MCF 10A (cell line): ENCODE measurements at places on chromosomes 2 and 18.

DNA sequence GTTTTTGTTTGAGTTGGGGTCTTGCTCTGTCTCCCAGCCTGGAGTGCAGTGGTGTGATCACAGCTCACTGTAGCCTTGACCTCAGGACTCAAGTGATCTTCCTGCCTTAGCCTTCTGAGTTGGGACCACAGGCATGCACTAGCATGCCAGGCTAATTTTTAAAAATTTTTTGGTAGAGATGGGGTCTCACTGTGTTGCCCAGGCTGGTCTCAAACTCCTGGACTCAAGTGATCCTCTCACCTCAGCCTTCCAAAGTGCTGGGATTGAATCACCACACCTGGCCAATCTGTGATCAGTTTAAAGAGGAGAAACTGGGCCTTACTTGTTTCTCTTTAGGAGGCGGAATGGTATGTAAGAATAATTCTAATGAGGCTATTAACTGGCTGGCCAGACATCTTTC is 49.9 kb downstream of the IMPA2 start:
- H3K4me1 ChIP-seq, result peaks cover 18% of the 10 kb centered on the region
- H3K27ac ChIP-seq, result no peak overlapping the region
- no peaks in the 10 kb centered on the region for H3K27me3 ChIP-seq
- H3K36me3 ChIP-seq, result peaks cover 27% of the 10 kb centered on the region
- no peak for DNase-seq

DNA sequence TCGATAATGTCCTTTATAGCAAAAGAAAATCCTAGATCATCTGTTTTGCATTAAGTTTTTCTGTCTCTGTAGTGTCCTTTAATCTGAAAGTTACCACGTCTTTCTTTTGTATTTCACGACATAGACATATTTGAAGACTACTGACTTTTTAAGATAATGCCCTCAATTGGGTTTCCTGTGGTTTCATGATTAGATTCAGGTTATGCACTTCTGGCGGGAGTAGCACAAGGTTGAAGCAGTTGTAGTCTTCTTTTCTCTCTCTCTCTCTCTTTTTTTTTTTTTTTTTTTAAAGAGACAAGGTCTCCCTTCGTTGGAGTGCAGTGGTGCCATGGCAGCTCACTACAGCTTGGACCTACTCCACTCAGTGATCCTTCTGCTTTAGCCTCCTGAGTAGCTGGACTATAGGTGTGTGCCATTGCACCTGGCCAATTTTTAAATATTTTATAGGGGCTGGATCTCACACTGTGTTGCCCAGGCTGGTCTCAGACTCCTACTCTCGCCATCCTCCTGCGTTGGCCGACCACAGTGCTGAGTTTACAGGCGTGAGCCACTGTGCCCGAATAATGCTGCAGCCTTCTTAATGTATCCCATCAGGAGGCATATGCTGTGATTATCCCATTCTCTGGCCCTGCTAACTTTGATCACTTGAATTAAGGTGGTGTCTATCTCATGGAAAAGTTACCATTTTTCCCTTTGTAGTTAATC is 3.9 kb downstream of the INPP4A start:
- H3K4me3 ChIP-seq, result no peak overlapping the region
- H3K27ac ChIP-seq, result no peak overlapping the region
- no peaks in the 10 kb centered on the region for H3K27me3 ChIP-seq
- H3K36me3 ChIP-seq, result no peaks in the 10 kb centered on the region
- peaks cover 9% of the 10 kb centered on the region for H3K4me1 ChIP-seq

DNA sequence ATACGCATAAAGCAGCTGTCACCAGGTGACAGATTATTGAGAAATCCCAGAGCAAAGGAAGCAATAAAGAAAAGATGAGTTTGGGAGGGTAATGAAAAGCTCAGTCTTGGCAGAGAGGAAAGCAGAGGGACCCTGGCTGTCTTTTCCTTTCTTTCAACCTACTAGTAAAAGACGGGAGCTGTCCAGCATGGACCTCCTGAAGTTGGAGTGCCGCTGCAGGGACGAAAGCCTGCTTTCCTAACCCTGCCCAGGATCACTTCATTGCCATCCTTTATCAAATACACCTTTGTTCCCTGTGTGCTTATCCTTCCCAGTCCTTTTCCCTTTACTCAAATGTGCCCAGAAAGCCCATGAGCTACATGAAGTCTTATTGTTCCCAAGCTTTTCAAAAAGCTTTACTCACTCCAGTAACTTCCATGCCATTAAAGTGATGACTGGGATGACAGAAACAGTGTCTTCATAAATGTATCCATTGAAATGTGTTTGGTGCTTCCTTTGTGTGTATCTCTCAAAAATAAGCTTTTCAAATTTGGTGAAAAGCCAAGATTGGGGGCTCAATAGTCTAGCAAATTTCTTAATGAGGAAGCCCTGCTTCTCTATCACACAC is 3.7 kb upstream of the SPR start:
- peaks cover 11% of the 10 kb centered on the region for H3K4me1 ChIP-seq

- H3K4me1 ChIP-seq, result no peaks in the 10 kb centered on the region
- no peaks in the 10 kb centered on the region for H3K27me3 ChIP-seq
- no peak overlapping the region for H3K4me3 ChIP-seq
- H3K27ac ChIP-seq, result no peak overlapping the region
Observed at GRCh38 chr2:233163486-233164103, 87.9 kb upstream of the ATG16L1 start.

- no peaks in the 10 kb centered on the region for H3K27me3 ChIP-seq
- no peak overlapping the region for H3K27ac ChIP-seq
- no peaks in the 10 kb centered on the region for H3K4me1 ChIP-seq
- no peak overlapping the region for H3K4me3 ChIP-seq
- DNase-seq, result no peak
Observed at GRCh38 chr2:120894966-120895365, 159.3 kb downstream of the GLI2 start.

- H3K27ac ChIP-seq, result peak overlapping the region; percentile 1
- DNase-seq, result no peak
- H3K27me3 ChIP-seq, result no peaks in the 10 kb centered on the region
- no peak overlapping the region for H3K4me3 ChIP-seq
- H3K36me3 ChIP-seq, result peaks cover 7% of the 10 kb centered on the region
- no peaks in the 10 kb centered on the region for H3K4me1 ChIP-seq
Observed at GRCh38 chr2:227774895-227775842, 29.5 kb downstream of the SCYGR8 start.

DNA sequence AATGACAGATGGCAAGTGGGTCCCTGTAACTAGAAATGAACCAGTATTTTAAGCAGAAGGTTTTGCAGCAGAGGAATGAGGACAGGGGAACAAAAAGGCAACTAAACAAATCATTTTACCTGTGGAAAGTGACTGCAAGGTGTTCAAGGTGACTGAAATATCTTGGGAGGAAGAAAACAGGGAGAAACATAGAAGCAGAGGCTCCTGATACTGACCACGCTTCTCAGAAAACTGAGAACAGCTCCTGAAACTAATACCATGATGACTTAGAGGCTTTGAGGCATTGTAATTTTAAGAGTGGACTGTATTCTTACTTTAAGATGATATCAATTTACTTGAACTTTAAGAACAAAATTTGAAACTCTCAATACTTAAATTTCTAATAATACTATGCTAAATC is at the start of gene DYTN:
Gene DYTN, minus strand, starts transcription at position 101 of the 400 bp plus-strand sequence. CDS start 117 bp downstream, outside the sequence.
- peaks cover 8% of the 10 kb centered on the region for H3K27me3 ChIP-seq
- H3K36me3 ChIP-seq, result no peaks in the 10 kb centered on the region
- H3K27ac ChIP-seq, result no peak within 1 kb of the TSS
- DNase-seq, result no peak
- no peak within 1 kb of the TSS for H3K4me3 ChIP-seq
- H3K4me1 ChIP-seq, result no peaks in the 10 kb centered on the region

DNA sequence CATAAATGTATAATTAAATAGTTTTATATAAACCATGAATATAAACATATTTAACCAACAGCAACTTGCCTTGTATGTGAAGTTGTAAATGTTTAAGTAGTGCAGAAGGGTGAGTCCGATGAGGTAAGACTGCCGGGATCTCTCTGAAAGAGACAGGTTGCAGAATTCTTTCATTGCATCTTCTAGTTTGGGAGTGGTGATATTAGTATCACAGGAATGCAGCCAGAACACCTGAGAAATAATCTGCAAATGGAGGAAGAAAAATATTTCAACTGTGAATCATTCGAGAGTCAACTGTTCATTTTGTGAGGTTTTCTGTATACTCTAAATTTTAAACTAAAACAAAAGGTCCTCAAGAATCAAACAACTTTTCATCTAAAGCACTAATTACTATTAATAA is 123.0 kb downstream of the ABCA12 start:
- H3K4me1 ChIP-seq, result no peaks in the 10 kb centered on the region
- no peak for DNase-seq
- H3K36me3 ChIP-seq, result peaks cover 62% of the 10 kb centered on the region
- no peak overlapping the region for H3K27ac ChIP-seq
- H3K4me3 ChIP-seq, result no peak overlapping the region
- H3K27me3 ChIP-seq, result no peaks in the 10 kb centered on the region

- H3K4me3 ChIP-seq, result no peak overlapping the region
- no peaks in the 10 kb centered on the region for H3K4me1 ChIP-seq
- no peak overlapping the region for H3K27ac ChIP-seq
- no peaks in the 10 kb centered on the region for H3K36me3 ChIP-seq
- no peaks in the 10 kb centered on the region for H3K27me3 ChIP-seq
Observed at GRCh38 chr2:7077660-7078267, 160.6 kb downstream of the RNF144A start.

DNA sequence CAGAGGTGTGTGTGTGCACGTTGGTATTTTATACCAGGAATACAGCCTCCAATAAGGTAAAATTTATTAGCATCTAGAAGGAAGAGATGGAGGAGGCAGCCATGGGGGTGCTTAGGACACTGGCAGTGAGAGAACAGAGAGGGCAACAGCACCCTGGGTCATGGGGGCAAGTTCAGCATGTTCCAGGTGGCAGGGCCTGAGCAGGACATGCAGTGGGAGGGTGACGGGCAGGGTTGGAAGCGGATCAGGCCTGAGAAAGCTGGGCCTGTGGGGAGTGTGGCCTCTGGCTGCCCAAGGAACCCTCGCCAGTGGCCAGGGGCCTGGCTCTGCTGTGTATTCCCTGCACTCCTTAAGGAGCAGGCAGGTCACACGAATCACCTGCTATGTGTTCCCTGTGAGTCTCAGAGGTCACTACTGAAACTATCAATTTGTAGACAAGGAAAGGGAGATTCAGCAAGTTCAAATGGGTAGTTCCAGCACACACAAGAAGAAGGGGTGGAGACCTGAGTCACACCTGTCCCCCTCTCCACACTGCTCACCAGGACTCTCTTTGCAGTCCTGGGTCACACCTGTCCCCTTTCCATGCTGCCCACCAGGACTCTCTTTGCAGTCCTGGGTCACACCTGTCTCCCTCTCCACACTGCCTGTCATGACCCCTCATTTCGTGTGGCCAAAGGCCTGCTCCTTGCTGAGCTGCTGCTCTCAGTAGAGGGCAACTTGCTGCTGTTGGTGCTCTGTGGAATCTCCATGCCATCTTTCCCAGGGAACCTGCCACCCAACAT is 463.9 kb upstream of the HS6ST1 start:
- no peak for DNase-seq
- H3K4me3 ChIP-seq, result no peak overlapping the region
- H3K27me3 ChIP-seq, result no peaks in the 10 kb centered on the region
- H3K27ac ChIP-seq, result no peak overlapping the region
- no peaks in the 10 kb centered on the region for H3K36me3 ChIP-seq
- H3K4me1 ChIP-seq, result no peaks in the 10 kb centered on the region

- no peaks in the 10 kb centered on the region for H3K36me3 ChIP-seq
- peaks cover 13% of the 10 kb centered on the region for H3K4me1 ChIP-seq
- H3K27me3 ChIP-seq, result no peaks in the 10 kb centered on the region
- no peak overlapping the region for H3K27ac ChIP-seq
Observed at GRCh38 chr2:47203995-47204394, 48.9 kb upstream of the STPG4 start.

DNA sequence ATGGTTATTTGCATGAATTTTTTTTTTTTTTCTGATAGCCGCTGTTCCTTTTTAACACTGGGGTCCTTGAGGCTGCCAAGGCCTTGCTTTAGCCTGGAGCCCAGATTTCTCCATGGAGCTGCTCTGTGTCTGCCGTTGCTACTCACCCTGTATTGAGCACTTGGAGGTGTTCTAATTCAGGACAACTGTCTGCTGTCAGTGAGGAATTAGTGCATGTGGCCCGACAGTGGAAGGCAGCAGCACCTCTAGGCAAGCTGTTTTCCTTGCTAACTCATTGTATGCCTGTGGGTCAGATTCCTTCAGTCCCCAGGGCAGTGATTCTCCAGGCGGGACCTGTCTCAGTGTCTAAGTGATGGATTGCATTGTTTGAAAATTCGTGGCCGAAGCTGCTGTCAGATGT is 147.7 kb upstream of the DPP10 start:
- no peaks in the 10 kb centered on the region for H3K36me3 ChIP-seq
- H3K27ac ChIP-seq, result no peak overlapping the region
- no peaks in the 10 kb centered on the region for H3K4me1 ChIP-seq
- DNase-seq, result no peak
- H3K27me3 ChIP-seq, result peaks cover 31% of the 10 kb centered on the region

GRCh38 chr2:227503433-227504406 is 31.8 kb downstream of the AGFG1 start:
- H3K27ac ChIP-seq, result peak overlapping the region; percentile 76
- peaks cover 33% of the 10 kb centered on the region for H3K4me1 ChIP-seq
- H3K4me3 ChIP-seq, result no peak overlapping the region
- DNase-seq, result peak; percentile 91
- no peaks in the 10 kb centered on the region for H3K27me3 ChIP-seq

DNA sequence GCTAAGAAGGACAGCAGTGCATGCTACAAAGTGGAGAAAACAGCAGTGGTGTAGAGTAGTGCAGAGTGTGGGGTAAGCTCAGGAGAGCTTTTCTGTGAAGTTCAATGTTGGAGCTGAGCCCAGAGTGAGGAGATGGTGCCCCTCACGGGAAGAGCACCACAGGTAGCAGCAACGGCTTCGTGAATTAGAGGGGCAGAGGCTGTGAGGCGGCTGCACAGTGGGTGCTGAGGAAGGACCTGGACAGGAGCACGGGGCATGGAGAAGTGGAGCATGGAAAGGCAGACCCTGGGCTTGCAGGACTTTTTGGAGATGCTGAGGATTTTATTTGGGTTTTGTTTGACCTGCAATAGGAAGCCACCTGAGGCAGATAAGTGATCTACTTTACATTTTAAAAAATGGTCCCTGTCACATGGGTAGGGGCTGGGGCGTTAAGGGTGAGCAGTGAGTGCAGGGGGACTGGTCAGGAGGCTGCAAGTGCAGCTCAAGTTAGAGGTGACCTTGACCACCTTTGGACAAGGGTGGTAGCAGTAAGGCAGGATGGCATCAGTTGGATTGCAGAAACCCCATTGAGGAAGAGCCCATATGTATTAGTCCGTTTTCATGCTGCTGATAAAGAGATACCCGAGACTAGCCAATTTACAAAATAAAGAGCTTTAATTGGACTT is 85.0 kb downstream of the MYCN start:
- H3K27ac ChIP-seq, result no peak overlapping the region

DNA sequence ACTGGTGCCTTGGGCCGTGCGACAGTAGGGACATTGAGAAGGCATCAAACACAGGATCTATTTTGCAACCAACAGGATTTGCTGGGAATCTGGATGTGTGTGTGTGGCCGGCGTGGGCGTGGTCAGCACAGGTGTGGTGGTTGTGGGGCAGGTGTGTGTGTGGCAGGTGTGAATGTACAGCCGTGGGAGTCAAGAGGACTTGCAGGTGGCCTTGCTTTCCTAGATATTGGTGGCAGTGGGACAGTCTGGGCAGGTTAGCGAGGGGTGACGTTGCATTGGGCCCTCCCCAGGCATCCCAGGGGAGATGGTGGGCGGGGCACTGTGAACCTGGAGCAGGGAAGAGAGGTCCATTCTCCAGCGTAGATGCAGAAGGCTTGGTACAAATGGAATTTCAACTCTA is 3.2 kb upstream of the LIMS2 start:
- DNase-seq, result no peak
- H3K27ac ChIP-seq, result no peak overlapping the region
